Activated T-cell treated with anti-CD3 and anti-CD28 coated beads, Interleukin-2, amount 50 U/mL, for 48 hours (primary cell): ENCODE measurements at places on chromosomes 6 and 20.

- no peak for DNase-seq
Measured at GRCh38 chr20:61955668-61956395, 109.8 kb downstream of the TAF4 start.

DNA sequence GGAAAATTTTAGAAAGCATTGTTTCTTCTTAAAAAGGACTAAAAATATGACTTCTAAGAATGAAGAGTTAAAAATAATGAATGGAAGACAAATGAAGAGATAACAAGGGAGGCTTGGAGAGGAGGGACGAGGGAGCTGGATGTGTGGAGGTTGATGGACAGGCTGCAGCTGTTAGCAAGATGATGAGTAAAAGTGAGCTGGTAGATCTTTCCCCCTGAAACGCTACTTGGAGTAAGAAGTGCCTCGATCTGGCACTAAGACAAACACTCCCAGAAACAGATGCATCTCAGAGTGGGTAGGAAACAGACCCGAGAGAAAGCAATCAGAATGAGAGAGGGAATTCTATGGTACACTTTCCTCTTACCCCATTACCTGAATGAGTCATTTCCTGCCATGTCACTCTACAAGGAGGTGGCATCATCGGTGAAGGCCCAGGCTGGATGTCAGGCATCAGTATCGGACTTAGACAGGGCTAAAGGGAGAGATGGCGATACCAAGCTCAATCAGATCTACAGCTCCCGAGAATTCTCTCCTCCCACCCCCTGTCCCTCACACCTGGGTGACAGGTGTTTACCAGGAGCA is 154.1 kb upstream of the BMP2 start:
- no peak for DNase-seq

- DNase-seq = no peak
Measured at GRCh38 chr6:116390581-116390980, 19.8 kb downstream of the DSE start.

DNA sequence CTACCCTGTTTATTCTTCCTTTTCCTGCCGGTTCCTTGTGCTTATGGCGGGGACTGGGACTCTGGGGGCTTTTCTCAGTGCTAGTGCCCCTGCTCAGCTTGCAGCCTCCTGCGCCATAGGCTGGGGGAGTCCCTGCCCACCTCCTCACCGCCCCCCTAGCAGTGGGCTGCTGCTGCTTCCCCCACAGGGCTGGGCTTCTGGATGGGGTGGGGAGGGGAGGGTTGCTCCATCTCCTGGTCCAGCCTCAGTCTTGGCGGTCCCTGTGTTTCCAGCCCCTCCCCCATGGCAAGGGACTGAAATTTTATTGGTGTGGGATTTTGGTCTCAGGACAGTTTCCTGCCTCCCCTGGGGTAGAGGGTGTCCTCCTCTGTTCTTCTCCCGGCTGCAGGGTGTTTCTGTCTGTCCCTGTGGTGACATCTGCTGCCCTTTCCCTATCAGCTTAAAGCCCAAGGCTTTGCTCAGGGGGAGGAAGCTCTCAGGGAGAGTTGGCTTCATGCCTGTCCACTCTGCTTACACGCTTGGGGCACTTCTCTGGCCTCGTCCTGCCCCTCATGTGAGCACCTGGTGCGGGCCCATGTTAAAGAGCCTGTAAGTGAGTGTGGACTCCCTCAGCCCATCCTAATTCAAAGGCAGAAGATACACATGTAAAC is 100.6 kb downstream of the HIVEP1 start:
- DNase-seq = no peak

GRCh38 chr20:2804852-2805688 is 4.6 kb upstream of the CPXM1 start:
- DNase-seq = no peak

- DNase-seq = peak; percentile 24
Measured at GRCh38 chr20:44219170-44219730, 8.7 kb upstream of the OSER1 start.

- no peak for DNase-seq
Measured at GRCh38 chr6:99276747-99277146, 72.7 kb downstream of the FAXC start.

DNA sequence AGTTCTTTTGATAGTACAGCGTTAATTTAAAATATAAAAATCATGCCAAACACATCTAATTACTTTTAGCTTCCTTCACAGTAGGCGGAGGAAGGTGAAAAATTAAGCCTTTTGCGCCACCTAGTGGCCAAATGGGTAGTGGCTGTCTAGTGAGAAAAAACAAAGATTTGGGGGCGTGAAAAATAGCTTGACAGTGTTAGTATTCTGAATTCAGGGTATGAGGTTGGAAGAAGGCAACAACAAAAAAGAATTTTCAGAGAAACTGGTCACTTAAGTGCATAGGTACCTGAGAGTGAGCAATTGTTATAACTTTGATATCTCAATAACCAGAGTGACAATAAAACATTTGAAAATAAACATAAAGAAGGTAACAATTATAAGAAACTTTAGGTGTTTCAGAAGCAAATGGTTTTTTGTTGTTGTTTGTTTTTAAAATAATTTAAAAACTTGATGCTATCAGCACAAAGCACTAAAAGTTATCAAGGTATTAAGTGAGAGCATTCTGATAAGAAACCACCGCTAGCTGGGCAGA is 14.3 kb downstream of the PSMB9 start:
- peak; percentile 91 for DNase-seq
